ENCODE measurements at places on chromosomes 7 and 10. TPM values are rescaled to one million over a fixed set of nuclear protein-coding genes. Genes with fewer than 3 reads are reported as not detected.

DNA sequence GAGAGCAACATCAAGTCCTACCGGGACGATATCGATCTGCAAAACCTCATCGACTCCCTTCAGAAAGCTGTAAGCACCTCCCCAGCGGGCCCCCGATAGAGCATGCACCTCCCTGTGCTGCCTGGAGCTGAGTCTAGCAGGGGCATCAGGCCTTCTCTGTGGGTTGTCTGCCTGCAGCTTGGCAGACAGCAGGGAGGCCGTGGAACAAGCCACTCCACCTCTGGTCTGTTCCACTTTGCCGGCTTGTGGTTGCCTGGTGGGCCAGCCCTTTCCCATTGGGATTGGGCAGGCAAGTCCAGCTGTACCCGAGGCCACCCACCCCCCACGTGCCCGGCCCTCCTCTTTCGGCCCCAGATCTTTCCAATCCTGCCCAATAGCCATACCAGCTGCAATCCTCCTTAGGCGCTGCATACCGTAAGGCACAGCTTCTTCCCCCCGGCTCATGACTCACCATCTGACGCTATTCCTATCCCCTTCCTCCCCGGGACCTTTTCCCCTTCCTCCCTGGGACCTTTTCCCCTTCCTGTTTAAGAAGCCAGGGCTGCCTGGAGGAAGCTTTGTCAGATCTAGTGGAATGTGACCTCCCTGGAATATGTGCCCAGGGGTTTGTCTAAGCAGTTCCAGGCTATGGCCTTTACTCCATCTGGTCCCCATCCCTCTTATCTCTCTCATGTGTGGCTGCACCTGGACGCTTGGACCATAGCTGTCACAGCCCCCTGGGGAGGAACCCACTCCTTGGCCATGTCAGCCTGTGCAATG, 28.1 kb upstream of the SH2D4B start:
- no peak for DNase-seq

GRCh38 chr7:36001546-36001945, 151.5 kb upstream of the EEPD1 start:
- peak; percentile 42 for DNase-seq

DNA sequence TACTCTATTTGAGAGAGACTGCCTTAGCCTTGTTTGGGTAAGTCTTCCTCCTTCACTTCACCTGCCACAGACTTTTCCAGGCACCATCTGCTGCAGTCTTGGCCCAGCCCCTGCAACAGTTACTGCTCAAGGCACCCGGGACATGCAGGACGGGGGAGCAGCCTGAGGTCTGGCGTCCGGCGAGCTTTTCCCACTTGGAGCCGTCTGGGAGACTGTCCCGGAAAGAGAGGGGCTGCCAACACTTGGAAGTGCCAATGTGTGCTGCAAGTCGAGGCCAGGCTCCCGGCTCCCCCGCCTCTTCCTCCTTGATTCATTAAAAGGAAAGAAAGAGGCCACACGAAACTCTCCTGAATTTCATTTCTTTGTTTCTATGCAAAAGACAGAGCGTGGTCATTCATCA, 13.7 kb downstream of the HTRA1 start:
- DNase-seq = no peak

DNA sequence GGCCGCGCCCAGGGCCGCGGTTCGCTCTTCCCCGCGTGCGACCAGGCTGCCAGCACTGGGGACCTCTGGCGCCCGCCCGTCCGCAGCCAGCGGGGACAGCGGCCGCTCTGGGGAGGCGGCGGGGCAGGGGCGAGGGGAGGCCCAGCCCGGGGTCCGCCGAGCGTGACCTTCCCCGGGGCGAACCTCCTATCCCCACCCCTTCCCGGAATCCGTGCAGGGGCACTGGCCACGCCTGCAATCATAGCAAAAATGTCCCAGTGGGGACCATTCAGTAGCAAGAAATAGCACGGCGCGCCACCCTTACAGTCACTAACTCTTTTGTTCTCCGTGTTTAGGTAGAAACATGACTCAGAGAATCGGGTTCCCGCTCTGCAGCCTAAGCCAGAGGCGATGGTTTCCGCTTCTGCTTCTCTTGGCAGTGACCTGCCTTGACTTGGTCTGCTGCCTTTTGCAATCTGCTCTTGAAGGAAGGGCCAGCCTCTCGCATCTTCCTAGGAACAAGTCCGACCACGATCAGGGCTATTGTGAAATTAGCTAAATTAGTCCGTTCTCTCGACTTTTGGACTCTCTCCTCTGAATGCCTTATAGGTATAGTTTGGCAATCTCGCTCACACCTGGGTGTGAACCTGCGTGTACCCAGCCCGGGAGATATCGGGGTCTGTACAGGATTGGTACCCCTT, 79.3 kb upstream of the ACBD5 start:
- no peak for DNase-seq

EIF4EBP2 gene
- 32.8 TPM for total RNA-seq

TRA2A gene
- total RNA-seq = 26.7 TPM

All from LHCN-M2 (cell line).